ENCODE measurements at places on chromosomes 3 and 15. TPM values are rescaled to one million over a fixed set of nuclear protein-coding genes. Genes with fewer than 3 reads are reported as not detected.

Gene SKOR1
- 0.21 TPM for total RNA-seq

Gene CHRNA7
- total RNA-seq: 3.3 TPM

Gene TIMP4
- not detected for total RNA-seq

Gene HTD2
- 7.9 TPM for total RNA-seq

Gene EFCC1
- 0.15 TPM for total RNA-seq

Gene DNAH12
- total RNA-seq: 0.21 TPM

Gene P2RY12
- not detected for total RNA-seq

Measured in Panc1 (cell line).